ENCODE measurements at places on chromosomes 3 and 15. TPM values are rescaled to one million over a fixed set of nuclear protein-coding genes. Genes with fewer than 3 reads are reported as not detected.

- no peak for DNase-seq
- H3K4me3 ChIP-seq = no peak overlapping the region
- H3K36me3 ChIP-seq = peaks cover 14% of the 10 kb centered on the region
- peaks cover 23% of the 10 kb centered on the region for H3K4me1 ChIP-seq
These were observed 12.2 kb upstream of the NCKIPSD start for GRCh38 chr3:48697952-48698351.

DNA sequence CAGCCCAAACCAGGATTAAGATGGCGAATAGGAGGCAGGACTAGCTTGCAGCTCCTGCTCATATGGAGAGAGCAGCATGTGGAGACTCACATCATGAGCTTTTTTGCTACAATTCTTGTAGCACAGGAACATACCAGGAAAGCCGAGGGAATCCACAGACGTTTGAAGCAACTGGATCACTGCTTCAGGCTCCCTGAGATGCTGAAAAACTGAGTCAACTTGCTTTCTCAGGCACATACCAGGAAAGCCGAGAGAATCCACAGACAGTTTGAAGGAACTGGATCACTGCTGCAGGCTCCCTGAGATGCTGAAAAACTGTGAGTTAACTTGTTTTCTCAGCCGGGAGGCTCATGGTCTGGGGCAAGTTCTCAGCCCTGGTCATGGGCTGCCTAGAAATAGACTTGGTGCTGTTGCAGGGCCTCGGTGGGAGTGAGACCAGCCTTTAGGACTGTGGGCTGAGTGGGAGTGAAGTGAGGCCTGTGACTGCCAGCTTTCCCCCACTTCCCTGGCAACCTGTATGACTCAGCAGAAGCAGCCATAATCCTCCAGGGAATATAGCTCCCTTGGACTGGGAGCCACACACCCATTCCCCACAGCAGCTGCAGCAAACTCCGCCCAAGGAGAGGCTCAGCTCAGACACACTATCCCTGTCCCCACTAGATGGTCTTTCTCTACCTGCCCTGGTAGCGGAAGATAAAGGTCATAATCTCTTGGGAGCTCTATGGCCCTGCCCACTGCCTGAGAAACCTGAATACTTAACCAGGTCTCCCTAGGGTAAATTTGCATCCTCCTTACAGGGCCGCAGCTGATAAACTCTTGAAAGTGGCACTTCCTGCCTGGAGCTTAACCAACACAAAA is 51.9 kb upstream of the PFN2 start:
- DNase-seq = no peak
- no peak overlapping the region for H3K27ac ChIP-seq
- peaks cover 6% of the 10 kb centered on the region for H3K4me1 ChIP-seq
- no peaks in the 10 kb centered on the region for H3K36me3 ChIP-seq
- no peak overlapping the region for H3K4me3 ChIP-seq
- no peaks in the 10 kb centered on the region for H3K27me3 ChIP-seq

The COL7A1 gene
- 3.0 TPM for total RNA-seq

The GRAMD2A gene
- 0.43 TPM for total RNA-seq

- H3K27me3 ChIP-seq = no peaks in the 10 kb centered on the region
- H3K4me1 ChIP-seq = peaks cover 2% of the 10 kb centered on the region
- DNase-seq = no peak
- H3K4me3 ChIP-seq = no peak overlapping the region
These were observed 10.9 kb downstream of the APH1B start for GRCh38 chr15:63288342-63288741.

The ZNF501 gene
- 9.9 TPM for total RNA-seq

All from neural progenitor cell (in vitro differentiated cells).